ENCODE measurements at places on chromosomes 5 and 9. TPM values are rescaled to one million over a fixed set of nuclear protein-coding genes. Genes with fewer than 3 reads are reported as not detected.

IFNA10 gene
- total RNA-seq, result not detected

CBY3 gene
- total RNA-seq, result not detected

- H3K4me1 ChIP-seq, result no peaks in the 10 kb centered on the region
- H3K36me3 ChIP-seq, result no peaks in the 10 kb centered on the region
- no peak for DNase-seq
- no peaks in the 10 kb centered on the region for H3K27me3 ChIP-seq
Measured at GRCh38 chr5:129358069-129358468, 102.0 kb upstream of the ADAMTS19 start.

DNA sequence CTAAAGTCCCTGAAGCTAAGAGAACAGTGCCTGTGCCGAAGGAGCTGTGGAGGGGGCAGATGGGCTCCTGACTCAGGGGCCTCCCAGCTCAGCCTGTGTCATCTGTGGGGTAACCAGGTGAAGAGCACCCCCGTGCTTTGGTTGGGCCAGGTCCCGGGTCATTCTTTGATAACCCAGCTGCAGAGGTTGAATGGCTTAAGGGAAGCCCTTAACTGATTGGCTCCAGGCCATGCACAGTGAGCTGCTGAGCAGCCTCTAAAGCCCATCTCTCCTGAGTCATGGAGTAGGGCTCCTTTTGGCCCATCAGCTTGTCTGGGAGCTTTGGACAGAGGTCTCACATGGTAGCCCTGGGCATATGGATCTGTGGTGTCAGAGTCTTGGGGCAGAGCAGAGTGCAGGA lies 28.7 kb downstream of the COL27A1 start:
- no peaks in the 10 kb centered on the region for H3K36me3 ChIP-seq
- H3K4me3 ChIP-seq, result no peak overlapping the region
- no peaks in the 10 kb centered on the region for H3K4me1 ChIP-seq
- H3K27me3 ChIP-seq, result no peaks in the 10 kb centered on the region
- H3K27ac ChIP-seq, result no peak overlapping the region

DNA sequence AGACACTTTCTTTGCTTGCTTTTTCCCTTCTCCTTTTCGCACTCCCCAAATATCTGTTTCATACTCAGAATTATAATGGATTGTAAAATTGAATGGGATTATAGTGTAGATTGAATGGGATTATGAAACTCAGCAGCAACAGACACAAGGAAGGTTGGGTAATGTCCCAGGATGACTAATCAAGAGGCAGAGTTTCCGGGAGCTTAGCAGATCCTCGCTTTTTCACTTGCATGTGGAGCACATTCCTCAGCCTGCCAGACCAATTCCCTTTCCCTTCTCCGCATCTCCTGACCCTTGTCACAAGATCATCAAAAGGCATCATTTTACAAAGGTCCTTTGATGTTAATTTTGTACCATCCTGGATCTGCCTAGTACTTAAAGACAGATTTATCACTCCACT lies 55.1 kb upstream of the SLC1A1 start:
- H3K4me3 ChIP-seq, result no peak overlapping the region
- no peak for DNase-seq
- no peaks in the 10 kb centered on the region for H3K36me3 ChIP-seq
- peaks cover 9% of the 10 kb centered on the region for H3K4me1 ChIP-seq
- no peak overlapping the region for H3K27ac ChIP-seq

PAX5 gene
- not detected for total RNA-seq

DNA sequence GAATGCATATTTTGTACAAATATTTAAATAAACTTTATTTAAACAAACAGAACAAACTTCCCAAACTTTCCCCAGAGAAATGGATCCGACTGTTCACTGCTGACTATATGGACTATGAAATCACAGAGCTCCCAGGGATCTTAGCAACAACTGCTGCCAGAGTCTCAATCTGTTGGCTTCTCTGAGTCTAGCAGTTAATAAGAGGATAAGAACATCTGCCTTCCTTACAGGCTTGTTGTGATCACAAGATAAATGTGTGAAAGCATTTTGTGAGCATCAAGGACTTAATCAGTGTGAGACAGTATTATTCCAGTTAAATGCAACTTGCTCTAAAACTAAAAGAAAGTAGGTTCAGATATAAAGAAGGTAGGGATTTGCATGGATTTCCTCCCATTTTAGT lies 31.4 kb upstream of the MYOT start:
- no peak for DNase-seq
- no peaks in the 10 kb centered on the region for H3K36me3 ChIP-seq
- H3K27me3 ChIP-seq, result no peaks in the 10 kb centered on the region
- H3K4me3 ChIP-seq, result no peak overlapping the region
- no peak overlapping the region for H3K27ac ChIP-seq

DAB2 gene
- total RNA-seq, result 25.8 TPM

- no peak overlapping the region for H3K4me3 ChIP-seq
- no peak for DNase-seq
- no peaks in the 10 kb centered on the region for H3K36me3 ChIP-seq
Measured at GRCh38 chr5:155290937-155291336, 277.4 kb downstream of the KIF4B start.

DNA sequence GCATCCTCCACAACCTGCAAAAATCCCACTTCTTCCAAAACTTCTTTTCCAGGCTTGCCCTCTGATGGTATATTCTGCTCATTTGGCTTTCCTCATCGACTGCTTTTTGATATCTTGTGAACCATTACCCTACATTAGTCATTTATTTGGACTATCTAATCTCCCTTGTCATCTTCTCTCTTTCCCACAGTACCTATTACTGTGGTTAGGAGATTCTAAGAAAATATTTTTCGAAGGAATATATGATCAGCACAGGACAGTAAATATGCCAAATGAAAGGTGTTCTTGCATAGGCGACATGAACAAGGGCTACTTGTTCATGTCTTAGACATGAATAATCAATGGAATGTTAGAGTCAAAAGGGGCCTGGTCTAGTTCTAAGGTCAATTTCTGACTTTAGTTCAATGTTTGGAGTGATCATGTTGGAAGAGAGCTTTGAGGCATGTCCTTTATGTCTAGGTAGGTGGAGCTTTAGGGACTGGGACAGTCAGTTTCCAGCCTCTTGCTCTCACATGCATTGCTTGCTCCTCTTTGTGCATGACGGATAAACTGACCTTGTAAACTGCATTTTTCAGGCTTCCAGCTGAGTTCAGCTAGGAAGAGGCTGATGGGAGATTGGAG lies 243.4 kb upstream of the RPS23 start:
- DNase-seq, result no peak
- H3K4me3 ChIP-seq, result no peak overlapping the region
- H3K36me3 ChIP-seq, result no peaks in the 10 kb centered on the region
- no peaks in the 10 kb centered on the region for H3K27me3 ChIP-seq
- H3K4me1 ChIP-seq, result no peaks in the 10 kb centered on the region

GRCh38 chr5:68240771-68241170 lies 25.2 kb downstream of the PIK3R1 start:
- H3K4me3 ChIP-seq, result no peak overlapping the region
- no peaks in the 10 kb centered on the region for H3K4me1 ChIP-seq
- H3K27ac ChIP-seq, result no peak overlapping the region

GRCh38 chr5:39223565-39224156 lies 4.3 kb upstream of the FYB1 start:
- no peaks in the 10 kb centered on the region for H3K27me3 ChIP-seq
- no peak overlapping the region for H3K4me3 ChIP-seq
- H3K27ac ChIP-seq, result peak overlapping the region; percentile 4
- H3K36me3 ChIP-seq, result no peaks in the 10 kb centered on the region
- DNase-seq, result no peak

CDKN2B-AS1 gene
- total RNA-seq, result 12.5 TPM

GRCh38 chr5:88748666-88749065 lies 134.3 kb downstream of the MEF2C start:
- no peak overlapping the region for H3K27ac ChIP-seq
- peaks cover 2% of the 10 kb centered on the region for H3K4me1 ChIP-seq
- DNase-seq, result no peak
- no peak overlapping the region for H3K4me3 ChIP-seq
- H3K27me3 ChIP-seq, result no peaks in the 10 kb centered on the region

- no peak for DNase-seq
- no peak overlapping the region for H3K27ac ChIP-seq
- H3K27me3 ChIP-seq, result no peaks in the 10 kb centered on the region
- no peak overlapping the region for H3K4me3 ChIP-seq
Measured at GRCh38 chr5:53890490-53890889, 330.1 kb downstream of the NDUFS4 start.

SPATA24 gene
- 6.5 TPM for total RNA-seq

DNA sequence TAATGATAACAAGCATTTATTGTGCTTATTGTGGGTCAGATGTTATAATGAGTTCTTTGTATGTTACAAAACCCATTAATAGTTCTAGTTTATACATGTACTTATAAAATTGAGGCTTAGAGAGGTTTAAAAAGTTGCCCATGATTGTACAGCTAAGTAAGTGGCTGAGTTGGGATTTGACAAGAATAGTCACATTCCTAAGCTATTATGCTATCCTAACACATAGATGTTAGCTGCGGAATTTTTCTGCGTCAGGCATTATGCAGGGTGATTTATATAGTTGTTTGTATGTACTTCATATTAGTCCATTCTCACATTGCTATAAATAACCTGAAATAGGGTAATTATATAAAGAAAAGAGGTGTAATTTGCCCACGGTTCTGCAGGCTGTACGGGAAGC lies 12.5 kb downstream of the COMMD10 start:
- DNase-seq, result no peak
- no peak overlapping the region for H3K4me3 ChIP-seq
- H3K36me3 ChIP-seq, result 0 out of 2 replicates have a peak, but pooled peaks cover 4% of the 10 kb centered on the region

- H3K36me3 ChIP-seq, result peaks cover 28% of the 10 kb centered on the region
- no peaks in the 10 kb centered on the region for H3K27me3 ChIP-seq
- no peak overlapping the region for H3K4me3 ChIP-seq
- no peak overlapping the region for H3K27ac ChIP-seq
Measured at GRCh38 chr5:33608344-33609041, 167.7 kb downstream of the TARS1 start.

DMAC1 gene
- total RNA-seq, result 29.3 TPM

DNA sequence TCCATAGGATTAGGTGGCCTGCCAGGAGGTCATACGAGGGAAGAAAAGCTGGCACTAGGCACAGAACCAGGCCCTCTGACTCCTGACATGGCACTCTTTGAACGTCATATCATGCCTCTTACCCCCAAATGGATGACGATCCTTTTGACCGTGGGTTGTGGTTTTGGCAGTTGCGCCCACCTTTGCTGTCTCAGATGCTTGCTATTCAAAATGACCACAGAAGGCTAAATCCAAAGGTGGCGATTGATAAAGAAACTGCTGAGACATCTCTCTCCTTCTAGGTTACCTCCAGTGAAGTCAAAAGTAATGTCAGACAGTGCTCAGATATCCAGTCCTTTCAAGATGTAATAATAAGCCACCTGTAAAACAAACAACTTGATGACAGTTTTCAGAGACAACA lies 385.0 kb downstream of the EFNA5 start:
- no peak overlapping the region for H3K27ac ChIP-seq
- no peak overlapping the region for H3K4me3 ChIP-seq
- H3K36me3 ChIP-seq, result no peaks in the 10 kb centered on the region
- no peaks in the 10 kb centered on the region for H3K27me3 ChIP-seq
- H3K4me1 ChIP-seq, result no peaks in the 10 kb centered on the region
- DNase-seq, result no peak

GRCh38 chr9:137023583-137023991 lies 4.5 kb downstream of the ABCA2 start:
- H3K4me1 ChIP-seq, result peaks cover 1% of the 10 kb centered on the region
- no peaks in the 10 kb centered on the region for H3K36me3 ChIP-seq
- DNase-seq, result no peak
- H3K27ac ChIP-seq, result no peak overlapping the region
- no peaks in the 10 kb centered on the region for H3K27me3 ChIP-seq

SPARC gene
- 84.1 TPM for total RNA-seq

DNA sequence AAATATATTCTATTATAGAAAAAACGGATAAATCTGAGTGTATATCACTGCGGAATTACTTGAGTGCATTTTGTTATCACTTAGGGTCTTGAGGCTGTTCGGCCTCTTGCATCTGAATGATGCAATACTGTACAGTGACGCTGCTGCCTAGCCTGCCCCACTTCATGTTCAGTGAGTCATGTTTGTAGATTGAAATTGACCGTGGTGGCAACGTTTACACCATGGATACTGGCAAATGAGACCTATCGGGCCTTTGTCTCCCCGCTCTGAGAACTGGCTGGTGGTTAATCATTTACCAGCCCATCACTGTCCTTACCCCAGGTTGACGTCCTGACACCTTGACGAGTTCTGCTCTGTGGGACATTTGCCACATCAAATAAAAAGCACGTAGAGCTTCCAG lies 510.1 kb upstream of the ADAMTS16 start:
- no peak overlapping the region for H3K4me3 ChIP-seq
- no peak for DNase-seq
- H3K27ac ChIP-seq, result no peak overlapping the region
- H3K36me3 ChIP-seq, result no peaks in the 10 kb centered on the region
- H3K27me3 ChIP-seq, result peaks cover 74% of the 10 kb centered on the region

- no peaks in the 10 kb centered on the region for H3K4me1 ChIP-seq
- no peaks in the 10 kb centered on the region for H3K36me3 ChIP-seq
- no peak for DNase-seq
- H3K27ac ChIP-seq, result no peak overlapping the region
- no peaks in the 10 kb centered on the region for H3K27me3 ChIP-seq
- H3K4me3 ChIP-seq, result no peak overlapping the region
Measured at GRCh38 chr5:96017951-96018350, 56.3 kb upstream of the ELL2 start.

DNA sequence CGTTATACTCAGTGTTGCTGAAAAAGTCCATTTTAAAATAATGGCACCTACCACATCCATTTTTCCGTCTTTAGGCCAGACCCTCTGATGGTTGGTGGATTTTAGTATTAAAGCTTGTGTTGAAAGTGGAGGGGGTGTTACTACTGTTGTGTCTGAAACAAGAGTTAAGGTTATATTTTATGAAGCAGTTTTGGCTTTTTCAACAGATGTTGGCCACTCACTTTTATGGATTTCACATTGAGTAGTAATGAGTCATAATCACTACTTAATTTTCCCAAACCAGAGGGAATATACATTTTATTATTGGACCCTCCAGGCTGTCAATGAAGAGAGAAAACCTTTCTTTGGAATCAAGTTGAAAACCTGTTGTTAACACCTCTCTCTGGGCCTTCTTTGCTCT lies 88.0 kb downstream of the TRIO start:
- no peaks in the 10 kb centered on the region for H3K27me3 ChIP-seq
- H3K4me3 ChIP-seq, result no peak overlapping the region
- H3K36me3 ChIP-seq, result peaks cover 3% of the 10 kb centered on the region
- no peak overlapping the region for H3K27ac ChIP-seq
- no peak for DNase-seq
- peaks cover 33% of the 10 kb centered on the region for H3K4me1 ChIP-seq

All from PC-9 (cell line).